CD4-positive, alpha-beta T cell treated with Interleukin-4 for 4 hours (primary cell): ENCODE measurements at places on chromosomes 7 and 10.

GRCh38 chr10:95360122-95360714 is 69.4 kb upstream of the PDLIM1 start:
- no peak for DNase-seq

DNA sequence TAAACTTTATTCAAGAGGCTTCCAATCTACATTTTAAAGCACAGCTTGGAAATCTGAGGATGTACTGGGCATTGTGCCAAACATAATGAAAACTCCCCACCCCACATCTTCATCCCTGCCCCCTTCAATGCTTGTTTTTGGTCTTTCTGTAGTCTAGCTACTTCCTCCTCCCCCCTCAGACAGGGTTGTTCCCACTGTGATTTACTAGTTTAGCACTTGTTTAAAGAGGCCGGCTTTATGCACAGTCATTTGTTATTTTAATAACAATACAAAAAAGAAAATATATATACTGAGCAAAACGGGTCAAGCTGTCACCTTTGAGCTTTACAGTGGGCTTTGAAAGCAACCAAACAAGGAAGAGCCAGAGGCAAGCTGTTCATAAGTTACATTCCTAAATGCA is 132.6 kb downstream of the CHRM2 start:
- DNase-seq: no peak

GRCh38 chr7:103990991-103991390 is 1.5 kb upstream of the RELN start:
- no peak for DNase-seq

- no peak for DNase-seq
Measured at GRCh38 chr7:100880645-100881044, 5.7 kb downstream of the SRRT start.

DNA sequence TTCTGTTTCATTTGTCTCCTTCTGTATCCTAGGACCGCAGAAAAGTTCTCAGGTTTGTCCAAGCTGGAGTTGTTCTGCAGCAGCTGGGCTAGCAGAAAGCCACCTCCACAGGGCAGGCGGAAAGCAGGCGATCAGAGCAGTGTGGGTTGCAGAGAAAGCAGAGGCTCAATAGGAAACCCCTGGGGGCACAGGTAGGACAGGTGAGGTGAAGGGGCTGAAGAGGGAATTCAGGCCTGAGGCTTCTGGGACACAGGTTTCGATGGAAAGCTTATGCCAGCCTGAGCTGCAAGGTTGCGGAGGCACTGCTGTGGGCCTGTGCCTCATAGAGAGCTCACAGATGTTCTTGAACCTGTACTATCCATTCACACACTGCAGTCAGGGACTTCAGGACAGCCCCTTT is 194.9 kb upstream of the TPK1 start:
- no peak for DNase-seq

DNA sequence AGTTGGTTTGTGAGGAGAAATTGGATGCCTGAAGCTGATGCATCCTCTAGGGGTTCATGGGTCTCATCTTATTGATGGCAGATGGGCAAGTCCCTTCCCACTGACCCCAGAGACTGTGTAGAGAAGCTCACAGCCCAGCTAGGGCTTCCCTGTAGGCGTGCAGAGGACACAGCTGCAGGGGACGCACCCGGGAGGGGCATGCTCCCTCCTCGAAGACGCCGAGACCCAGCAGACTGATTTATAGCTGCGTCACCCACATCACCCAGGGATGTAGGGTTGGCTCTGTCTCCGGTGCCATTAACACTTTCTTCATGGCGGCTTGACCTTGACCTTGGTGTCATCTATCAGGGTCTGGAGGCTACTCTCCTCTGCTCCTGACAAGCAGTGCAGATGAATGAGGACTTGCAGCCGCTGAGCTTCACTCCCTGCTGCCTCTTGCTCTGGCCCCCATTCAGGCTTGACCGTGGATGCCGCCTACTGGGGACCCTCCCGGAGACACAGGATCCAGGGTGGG is 549.7 kb downstream of the TCERG1L start:
- no peak for DNase-seq

DNA sequence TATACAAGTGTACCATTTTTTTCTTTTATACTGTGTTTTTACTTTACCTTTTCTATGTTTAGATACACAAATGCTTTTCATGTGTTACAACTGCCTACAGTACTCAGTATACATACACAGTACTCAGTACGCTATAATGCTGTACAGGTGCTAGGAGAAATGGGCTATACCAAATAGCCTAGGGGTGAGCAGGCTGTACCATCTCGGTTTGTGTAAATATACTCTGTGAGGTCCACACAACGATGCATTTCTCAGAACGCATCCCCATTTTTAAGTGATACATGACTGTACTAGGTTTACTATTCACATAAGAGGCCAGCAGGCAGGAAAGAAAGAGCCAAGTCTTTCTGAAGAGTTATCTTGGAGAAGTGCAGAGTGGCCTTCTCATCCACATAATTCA is 426.4 kb upstream of the MTPN start:
- no peak for DNase-seq

GRCh38 chr7:30468791-30469190 is 9.8 kb downstream of the NOD1 start:
- DNase-seq: no peak

DNA sequence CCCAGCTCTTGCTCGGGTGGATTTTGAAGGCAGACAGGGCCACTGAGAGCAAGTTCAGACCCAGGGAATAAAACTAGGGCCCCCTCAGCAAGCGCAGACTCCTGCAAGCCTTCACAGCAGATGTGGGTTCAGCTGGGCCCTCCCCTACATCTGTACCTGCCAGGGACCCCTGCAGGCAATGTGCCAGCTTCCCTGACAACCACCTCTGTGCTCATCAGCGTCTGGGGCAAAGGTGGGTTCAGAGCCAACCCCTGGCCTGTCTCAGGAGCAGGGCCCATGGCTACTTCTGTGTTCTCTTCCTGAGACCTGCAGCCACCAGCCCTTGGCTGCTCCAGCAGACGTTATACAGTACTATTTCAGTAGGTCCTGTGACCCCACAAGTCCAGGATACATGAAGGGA is 189.5 kb downstream of the DIP2C start:
- no peak for DNase-seq

- DNase-seq: no peak
Measured at GRCh38 chr7:36021917-36022550, 131.0 kb upstream of the EEPD1 start.

- DNase-seq: no peak
Measured at GRCh38 chr7:42624471-42624870, 287.4 kb downstream of the C7orf25 start.

DNA sequence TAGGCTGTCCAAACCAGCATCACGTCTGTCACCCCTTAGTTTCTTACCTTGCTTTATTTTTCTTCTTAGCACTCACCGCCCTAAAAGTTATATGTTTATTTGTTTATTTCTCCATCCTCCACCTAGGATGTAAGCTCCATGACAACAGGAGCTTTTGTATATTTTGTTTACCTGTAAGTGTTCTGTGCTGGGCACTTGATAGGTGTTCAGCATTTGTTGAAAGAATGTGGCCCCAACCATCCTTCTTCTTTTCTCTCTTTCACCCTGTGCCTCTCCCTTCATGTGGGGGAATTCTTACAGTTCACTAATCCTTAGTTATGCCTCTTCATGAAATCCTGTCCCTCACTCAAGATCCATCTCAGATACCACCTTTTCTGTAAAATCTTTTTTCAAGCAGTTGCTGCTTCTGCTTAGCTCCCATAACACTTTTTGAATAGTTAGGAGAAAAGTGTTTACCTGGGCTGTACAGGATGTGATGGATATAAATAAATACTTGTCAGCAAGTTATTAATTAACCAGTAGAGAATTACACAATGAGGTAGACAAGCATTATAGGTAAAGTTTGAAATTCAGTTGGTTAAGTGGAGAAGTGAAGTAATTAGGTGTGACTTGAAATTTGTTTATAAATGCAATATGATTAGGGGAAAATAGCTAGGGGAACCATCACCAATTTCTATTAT is 9.7 kb downstream of the AHR start:
- DNase-seq: no peak

DNA sequence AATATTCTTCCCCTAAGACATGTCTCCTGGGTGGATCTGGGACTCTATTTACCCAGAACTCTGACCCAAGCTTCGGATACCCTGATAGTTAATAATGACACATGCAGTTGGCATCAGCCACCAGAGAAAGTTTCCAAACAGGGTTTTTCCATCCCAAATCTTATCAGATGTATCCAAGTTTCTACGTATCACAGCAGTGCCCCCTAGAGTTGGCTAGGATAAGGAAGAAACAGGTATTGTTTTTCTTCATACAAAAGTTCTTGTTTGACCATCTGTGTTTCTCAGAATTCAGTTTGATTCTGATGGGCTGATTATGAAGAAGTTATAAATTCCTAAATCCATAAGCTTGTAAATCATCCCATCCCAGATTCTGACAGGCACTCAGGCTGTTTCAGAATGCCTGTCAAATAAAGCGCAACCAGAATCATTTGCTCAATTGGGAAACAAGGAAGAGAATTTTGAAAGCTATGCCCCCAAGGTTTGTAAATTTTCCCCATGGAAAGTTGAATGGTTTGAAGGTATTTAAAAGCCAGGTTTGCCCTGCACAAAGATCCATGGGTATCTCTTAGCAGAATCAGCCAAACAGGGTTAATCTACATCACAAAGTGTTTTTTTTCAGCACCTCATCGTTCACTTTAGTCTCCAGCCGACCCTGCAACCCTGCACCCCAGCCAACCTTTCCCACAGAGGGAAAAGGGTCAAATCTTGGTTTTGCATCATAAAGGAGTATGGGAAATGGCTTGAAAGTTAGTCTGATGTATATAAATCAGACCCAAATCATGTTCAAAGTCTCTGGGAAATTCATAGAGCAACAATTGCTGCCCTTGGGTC is 47.4 kb downstream of the NRAP start:
- DNase-seq: no peak

DNA sequence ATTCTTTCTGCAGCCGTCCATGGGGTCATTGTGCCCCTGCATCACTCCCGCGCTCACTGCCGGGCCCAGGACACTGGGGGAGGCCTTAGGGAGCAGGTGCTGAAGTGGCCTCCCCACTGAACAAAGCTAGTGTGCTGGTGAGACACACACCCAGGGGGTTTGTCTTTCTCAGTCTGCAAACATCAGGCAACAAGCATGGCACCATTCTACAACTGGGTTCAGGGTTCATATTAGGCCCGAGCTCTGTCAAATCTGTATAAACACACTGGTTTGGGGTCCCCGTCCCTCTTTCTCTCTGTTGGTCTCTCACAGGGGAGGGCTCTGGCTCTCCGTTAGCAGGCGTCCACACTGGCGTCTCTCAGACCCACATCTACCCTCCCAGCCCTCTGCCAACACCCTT is 11.1 kb upstream of the PPP2R2D start:
- DNase-seq: no peak

- DNase-seq: no peak
Measured at GRCh38 chr10:48939790-48940325, at the start of gene LRRC18. LRRC18 (minus strand) TSS chr10:48939840; CDS start chr10:48914155, 25,685 bp downstream.

- no peak for DNase-seq
Measured at GRCh38 chr7:116776610-116777289, 85.6 kb upstream of the CAPZA2 start.

DNA sequence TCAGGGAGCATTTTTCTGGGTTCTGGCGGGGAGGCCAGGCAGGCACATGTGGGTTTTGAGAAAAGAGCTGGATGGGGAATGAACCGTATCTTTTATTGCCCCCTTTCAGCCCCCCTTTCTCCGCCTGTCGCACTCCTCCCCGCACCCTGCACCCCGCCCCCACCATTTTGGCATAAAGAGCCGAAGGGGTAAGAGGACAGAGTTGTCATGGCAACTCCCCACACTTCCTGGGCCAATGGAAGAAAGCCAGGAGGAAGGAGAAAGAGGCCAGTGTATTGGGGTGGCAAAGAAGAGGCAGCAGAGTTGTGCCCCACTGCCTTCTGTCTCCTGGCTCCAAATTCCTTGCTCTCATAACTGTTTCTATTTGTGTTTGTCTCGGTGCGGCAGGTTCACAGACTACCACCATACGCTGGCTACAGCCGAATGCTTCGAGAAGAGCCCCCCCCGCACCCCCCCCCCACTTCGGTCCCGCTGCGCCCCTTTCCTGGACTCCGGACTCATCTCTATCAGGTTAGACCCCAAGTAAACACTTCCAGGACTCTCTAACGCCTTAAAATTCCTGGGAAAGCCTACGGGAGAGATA is 3.4 kb downstream of the KCNIP2 start:
- DNase-seq: peak; percentile 28

DNA sequence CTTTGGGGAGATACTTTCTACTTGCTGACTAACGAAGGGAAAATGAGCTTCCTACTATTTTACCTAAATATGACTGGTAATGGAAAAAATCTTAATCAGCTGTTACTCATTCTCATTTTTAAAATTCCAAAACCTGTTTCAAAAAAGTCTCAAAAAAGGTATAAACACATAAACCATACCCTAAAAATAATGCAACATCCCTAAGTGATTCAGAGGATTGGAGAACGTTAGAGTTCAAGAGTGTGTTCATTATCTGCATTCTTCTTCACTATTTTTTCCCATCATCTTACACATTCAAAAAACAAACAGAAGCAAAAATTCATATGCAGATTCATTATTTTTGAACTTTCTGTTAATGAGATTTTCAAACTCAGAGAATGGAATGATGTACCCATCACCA is 150.4 kb upstream of the GNAI1 start:
- no peak for DNase-seq

- no peak for DNase-seq
Measured at GRCh38 chr10:102090772-102091171, 25.6 kb downstream of the HPS6 start.

- no peak for DNase-seq
Measured at GRCh38 chr10:6532321-6532720, 47.8 kb downstream of the PRKCQ start.

DNA sequence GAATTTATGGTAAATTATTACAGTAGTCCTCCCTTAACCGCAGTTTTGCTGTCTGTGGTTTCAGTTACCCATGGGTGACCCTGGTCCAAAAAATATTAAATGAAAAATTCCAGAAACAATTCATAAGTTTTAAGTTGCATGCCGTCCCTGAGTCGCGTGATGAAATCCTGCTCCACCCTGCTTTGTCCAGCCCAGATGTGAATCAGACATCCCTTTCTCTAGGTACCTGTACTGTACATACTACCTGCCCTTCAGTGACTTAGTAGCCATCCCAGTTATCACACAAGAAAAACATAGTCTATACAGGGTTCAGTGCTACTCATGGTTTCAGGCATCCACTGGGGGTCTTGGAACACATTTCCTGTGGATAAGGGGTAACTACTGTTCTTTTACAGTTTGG is 20.5 kb upstream of the RHEB start:
- DNase-seq: no peak

DNA sequence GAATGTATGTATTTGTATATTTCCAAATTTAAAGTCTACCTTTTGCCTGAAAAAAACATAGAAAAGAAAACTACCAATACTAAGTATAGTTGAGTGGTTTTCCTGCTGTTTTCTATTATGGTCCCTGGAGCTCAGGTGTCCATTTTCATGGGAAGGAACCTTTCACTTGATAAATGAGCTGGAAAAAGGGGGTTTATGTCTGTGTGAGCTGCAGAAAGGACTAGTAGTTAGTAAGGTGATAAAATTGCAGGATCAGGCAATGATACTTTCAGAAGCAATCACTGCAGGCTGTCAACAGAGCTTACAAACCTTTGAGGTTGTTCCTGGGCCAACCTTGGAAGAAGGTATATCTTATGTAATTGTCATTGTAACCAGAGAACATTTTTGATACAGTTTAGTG is 48.0 kb downstream of the ST7 start:
- no peak for DNase-seq

- no peak for DNase-seq
Measured at GRCh38 chr7:124720195-124720594, 45.4 kb downstream of the GPR37 start.
